RPMI8226 (cell line): ENCODE measurements at places on chromosomes 5 and 9.

DNA sequence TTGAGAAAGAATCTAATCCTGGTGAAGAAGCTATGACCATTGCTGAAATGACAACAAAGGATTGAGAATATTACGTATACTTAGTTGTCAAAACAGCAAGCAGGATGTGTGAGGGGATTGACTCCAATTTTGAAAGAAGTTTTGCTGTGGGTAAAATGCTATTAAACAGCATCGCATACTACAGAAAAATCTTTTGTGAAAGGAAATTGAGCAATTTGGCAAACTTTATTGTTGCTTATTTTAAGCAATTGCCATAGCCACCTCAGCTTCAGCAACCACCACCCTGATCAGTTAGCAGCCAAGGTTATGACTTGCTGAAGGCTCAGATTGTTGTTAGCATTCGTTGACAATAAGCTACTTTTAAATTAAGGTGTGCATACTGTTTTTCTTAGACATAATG, 22.5 kb upstream of the ARL14EPL start:
- no peak for DNase-seq

DNA sequence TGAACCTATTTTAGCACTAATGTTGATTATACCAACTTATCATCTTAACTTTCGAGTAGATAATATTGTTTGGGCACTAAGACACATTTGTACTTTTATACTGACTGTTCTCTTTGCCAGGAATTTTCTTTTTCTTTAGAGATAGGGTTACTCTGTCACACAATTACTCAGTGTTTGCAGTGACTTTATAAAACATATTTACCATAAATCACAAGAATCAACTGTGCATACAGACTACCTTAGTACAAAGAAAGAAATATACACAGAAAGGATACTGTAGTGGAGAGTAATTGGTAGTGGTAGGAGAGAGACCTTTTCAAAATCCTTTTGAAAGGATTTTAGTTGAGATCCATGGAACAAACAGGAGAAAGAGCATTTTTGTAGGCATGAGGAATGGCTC, 40.3 kb downstream of the KIAA1958 start:
- no peak for DNase-seq

DNA sequence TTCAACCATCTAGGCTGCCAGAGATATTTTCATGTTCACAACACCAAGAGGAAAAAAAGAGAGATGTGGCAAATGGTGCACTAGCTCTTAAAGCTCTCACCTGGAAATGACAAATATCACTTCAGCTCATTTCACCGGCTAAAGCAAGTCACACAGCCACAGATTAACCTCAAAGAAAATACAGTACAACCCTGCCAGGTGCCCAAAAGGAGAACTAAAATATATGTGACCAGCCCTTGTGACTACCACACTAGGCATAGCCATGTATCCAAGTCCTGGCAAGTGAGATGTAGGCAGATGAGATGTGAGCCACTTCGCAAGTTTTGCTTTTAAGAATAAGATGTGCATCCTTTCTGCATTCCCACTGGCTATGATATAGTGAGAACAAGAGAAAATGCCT, 41.4 kb downstream of the AGTPBP1 start:
- DNase-seq: no peak

DNA sequence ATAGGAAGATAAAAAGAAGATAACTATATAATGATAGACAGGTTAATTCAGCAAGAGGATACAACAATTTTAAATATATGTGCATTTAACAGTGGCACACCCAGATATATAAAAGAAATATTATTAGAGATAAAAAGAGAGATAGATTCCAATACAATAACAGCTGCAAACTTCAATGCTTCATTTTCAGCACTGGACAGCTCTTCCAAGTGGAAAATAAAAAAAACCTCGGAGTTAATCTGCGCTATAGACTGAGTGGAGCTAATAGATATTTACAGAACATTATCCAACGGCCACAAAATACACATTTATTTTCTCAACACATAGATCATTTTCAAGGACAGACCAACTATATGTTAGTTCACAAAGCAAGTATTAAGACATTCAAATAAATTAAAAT, 1229.5 kb upstream of the CDH6 start:
- DNase-seq: no peak

- DNase-seq: no peak
Observed at GRCh38 chr9:76269789-76270188, 124.4 kb downstream of the RFK start.

- no peak for DNase-seq
Observed at GRCh38 chr9:78239506-78239905, 3.6 kb downstream of the CEP78 start.

DNA sequence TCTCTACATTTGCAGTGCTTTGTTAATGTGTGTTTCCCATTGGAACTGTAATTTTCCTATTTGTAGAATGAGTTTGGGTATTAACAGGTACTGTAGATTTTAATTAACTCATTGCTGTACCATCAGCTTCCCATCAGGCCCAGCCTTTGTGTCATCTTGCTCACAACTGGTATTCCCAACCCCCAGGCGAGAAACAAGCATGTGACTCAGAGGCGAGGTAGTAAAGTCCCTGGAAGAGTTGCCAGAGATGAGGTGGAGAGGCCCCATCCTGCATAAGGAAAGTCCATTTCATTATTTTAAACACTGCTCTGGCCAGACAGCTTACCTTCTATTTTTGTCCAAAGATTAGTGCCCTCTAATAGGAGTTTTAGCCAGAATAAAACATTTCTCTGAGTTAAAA, 29.9 kb downstream of the ADCY2 start:
- no peak for DNase-seq

DNA sequence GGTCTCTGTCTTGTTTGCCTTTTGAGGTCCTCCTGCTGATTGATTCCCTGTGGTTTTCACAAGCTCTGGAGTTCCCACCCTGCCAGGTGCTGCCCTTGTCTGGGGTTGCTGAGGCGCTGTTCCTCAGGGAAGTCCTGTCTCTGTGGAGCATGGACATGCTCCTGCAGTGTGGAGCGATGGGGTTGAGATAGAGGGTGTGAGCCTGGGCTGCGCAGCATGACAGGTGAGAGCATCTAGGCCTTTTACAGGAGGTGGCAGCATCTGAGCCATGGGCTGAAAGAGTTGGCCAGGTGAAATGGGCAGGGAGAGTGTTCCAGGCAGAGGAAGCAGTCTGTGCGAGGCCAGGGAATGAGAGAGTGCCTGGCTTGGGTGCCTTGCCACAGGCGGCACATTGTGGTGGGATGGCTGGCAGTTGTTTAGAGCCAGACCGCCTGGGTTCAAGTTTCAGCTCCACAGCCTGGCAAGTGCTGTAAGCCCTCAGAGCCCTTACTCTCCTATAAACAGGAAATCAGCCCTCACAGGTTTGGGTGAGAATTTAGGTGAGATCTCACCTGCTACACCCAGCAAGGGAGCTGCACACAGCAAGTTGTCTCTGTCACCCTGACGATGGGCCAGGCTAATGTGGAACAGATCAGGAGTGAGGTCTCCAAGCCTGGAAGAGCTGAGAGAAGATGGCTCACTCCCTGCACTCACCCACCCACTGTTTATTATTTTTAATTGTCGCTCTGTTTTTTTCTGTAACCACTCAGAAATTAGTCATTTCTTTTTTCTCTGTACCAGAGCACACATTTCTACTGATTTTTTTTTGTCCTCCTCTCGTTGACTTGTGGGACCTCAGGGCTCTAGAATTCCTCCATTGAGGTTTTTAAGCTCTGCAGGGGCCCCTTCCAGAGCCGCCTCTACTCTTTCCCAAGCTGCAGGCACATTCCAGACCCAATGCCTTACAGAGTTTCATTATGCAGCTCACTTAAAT, 19.6 kb downstream of the TCOF1 start:
- DNase-seq: no peak

DNA sequence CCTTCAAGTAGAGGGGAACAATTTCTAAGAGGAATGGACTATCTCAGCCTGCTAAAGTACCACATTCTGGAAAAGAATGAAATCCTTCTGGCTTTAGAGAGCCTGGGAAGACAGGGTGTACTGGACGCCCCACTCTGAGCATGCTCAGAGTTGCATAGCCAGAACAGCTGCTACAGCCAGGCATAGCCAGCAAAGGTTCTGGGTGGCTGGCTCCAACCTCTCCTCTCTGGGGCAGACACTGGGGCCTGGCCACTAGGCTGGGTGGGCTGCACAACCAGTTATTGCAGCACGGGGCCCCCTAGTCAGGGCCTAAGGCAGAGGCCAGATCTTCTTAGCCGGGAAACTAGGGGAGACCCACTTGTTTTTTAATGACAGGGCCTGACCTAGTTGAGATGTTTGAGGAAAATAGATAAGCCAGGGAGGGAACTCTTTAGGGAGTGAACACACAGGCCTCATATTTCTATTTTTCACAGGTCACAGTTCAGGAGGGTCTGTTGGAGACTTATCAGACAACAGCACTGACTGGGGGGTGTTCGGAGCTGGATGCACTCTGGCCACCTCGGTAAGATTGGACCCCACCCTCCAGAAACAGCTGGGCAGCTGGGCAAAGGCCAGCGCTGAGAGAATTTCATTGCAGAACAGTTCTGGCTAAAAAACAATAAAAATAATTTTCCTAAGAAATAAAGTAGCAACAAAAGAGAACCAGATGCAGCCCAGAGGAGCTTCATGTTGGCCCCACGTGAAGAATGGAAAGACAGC, 142.9 kb downstream of the LPAR1 start:
- no peak for DNase-seq

DNA sequence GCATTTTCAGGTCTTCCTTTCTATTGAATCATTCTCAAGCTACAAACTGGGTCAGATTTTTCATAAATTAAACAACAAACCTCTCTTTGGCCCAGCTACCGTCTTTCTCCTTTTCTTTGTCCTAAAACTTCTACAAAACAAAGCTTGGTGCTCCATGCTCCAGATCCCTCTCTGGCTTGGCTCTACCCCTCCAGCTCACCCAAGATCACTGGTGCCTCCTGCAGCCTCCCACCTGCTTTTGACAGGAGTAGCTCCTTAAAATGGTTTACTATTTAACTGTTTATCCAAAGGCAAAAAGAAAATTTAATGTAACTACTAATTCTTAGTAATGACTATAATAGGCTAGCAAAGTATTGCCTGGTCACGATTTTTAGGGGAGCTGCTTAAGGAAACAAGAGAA, 10.7 kb upstream of the SERINC5 start:
- DNase-seq: no peak

- DNase-seq: no peak
Observed at GRCh38 chr5:38099205-38100168, 158.9 kb upstream of the EGFLAM start.

DNA sequence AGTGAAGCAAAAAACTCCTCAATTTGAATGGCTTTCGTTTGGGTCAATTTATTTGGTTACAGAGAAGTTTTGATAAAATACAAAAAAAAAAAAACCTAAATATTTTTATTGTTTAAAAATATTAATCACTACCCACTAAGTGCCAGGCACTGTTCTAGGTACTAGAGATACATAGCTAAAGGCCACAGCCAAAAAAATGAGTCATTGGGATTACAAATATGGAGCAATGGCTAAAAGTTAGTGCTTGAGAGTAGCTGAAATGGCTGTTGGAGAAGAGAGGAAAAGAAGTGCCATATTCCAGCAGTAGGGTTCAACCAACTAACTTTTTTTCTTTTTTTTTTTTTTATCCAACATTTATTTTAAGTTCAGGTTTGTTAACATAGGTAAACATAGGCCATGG, 130.1 kb upstream of the PTGER4 start:
- no peak for DNase-seq

DNA sequence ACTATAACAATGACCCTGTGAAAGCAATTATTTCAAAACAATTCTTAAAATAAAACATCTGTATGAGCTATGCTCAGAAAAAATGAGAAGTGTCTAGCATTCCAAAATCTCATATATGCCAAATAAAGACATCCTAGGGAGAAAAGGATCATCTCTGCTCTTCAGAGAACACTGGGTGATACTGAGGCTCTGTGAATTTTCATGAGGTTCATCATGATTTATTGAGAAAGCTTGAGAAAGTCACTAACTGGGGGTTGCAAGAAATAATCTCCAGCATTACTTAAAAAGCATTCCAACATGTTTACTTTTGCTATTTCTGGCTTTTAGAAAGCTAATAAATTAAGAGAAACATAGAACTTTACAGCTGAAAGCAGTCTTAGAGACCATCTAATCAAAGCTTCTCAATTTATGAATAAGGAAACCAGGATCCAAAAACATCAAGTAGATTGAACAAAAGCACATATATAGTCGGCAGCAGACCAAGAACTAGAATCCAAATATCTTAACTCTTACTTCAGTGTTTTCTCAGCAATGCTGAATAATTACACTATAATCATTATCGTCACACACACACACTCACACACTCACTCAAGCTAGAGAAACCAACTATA, 372.8 kb downstream of the NR2F1-AS1 start:
- no peak for DNase-seq

- no peak for DNase-seq
Observed at GRCh38 chr5:42858031-42858643, 46.4 kb upstream of the SELENOP start.

DNA sequence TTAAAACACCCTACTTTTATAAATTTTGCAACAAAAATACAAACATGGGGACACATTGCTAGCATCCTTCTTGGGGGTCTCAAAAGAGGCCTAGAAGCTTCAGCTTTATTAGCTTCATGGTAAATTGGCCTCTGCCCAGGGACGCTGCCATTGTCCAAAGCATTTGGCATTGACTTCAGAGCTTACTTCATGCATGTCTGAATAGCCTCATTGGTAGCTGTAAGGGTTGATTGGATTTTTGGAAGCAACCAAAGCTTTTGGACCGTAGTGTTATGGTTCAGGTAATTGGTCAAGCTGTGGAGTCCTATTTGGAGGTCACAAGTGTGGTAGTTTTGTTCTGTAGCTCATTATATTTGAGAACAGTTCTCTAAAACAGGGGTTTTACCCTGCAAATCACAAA, 411.7 kb upstream of the SLC24A2 start:
- no peak for DNase-seq

GRCh38 chr5:39486790-39487189, 62.0 kb upstream of the DAB2 start:
- DNase-seq: no peak

- no peak for DNase-seq
Observed at GRCh38 chr5:113017881-113018635, 41.5 kb downstream of the DCP2 start.

DNA sequence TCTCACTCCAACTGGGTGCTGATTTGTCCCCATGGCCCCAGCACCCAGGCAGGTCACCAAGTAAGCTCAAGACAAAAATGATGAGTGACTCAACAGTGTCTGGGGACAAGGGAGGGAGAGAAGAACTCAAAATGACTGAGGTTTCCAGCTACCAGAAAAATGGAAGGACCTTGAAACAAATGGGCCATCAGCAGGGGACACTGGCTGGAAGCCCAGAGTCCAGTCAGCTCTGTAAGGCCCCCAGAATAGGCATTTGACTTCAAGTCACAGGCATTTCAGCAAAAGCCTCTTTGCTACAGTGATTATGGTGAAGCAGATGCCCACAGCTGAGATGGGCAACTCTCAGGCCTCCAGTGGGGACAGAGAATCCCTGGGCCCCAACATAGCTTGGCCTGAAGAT, 139.0 kb upstream of the GABRP start:
- no peak for DNase-seq

DNA sequence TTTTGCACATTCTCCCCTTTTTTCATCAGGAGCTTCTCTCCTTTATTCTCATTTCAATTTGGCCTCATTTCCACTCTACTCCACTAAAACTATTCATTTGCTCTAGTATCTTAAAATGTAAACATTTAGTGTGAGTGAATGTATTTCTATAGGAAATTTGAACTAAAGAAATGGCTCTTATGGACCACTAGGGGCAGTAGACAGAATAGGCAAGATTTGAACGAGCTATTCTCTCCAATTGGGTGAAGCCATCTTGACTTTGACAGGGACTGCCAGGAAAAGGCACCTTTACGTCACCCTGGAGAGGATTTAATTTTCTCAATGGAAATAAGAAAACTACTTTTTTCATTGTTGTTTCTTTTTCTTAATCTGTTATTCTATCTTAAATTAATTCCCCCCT, 666.3 kb downstream of the DNAH5 start:
- peak; percentile 5 for DNase-seq
